ENCODE measurements at places on chromosomes 1 and 21. TPM values are rescaled to one million over a fixed set of nuclear protein-coding genes. Genes with fewer than 3 reads are reported as not detected.

Gene ADAMTSL4
- 28.4 TPM for total RNA-seq

Gene YOD1
- total RNA-seq, result 8.4 TPM

Gene DIRAS3
- 4.6 TPM for total RNA-seq

Gene CNIH3
- total RNA-seq, result 0.21 TPM

Gene OR2T1
- total RNA-seq, result not detected

Gene ST6GALNAC3
- total RNA-seq, result 9.5 TPM

DNA sequence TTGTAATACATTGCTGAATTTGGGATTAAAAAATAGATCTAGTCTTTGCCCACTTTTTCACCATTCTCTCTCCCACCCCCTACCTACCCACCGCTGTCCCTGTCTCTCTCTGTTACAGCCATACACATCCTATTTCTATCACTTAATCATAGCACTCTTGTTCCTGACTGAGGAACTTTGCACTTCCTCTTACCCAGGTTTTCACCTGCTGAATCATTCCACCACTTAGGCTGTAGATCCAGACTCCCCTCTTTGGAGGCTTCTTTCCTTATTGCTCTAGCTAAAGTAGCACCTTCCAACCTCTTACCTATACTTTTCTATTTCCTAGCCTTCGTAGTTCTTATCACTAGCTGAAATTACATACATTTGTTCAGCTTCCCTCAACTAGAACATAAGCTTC lies 59.6 kb downstream of the ATP6V1G3 start:
- H3K4me1 ChIP-seq, result no peaks in the 10 kb centered on the region
- H3K36me3 ChIP-seq, result no peaks in the 10 kb centered on the region
- no peak overlapping the region for H3K4me3 ChIP-seq

Gene SPRR1A
- not detected for total RNA-seq

Gene BMP8B
- total RNA-seq, result 2.5 TPM

Gene CRYBG2
- not detected for total RNA-seq

DNA sequence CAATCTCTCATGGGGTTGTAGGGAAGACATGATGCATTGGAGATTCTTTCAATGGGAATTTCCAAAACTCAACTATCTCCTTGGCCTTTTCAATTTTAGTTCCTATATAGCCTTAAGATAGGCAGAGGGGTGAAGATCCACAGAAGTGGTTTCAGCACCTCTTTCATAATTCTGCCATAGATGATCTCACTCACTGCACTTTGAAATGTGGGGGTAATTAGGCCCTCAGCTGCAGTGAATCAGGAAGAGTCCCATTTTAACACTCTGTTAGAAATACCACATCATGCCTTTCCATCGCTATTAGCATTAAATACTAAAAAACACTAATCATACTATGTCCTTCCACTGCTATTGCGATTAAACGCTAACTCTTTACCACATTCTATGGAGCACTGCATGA lies 25.1 kb upstream of the EEIG2 start:
- H3K27me3 ChIP-seq, result no peaks in the 10 kb centered on the region
- no peak overlapping the region for H3K4me3 ChIP-seq
- DNase-seq, result no peak
- H3K4me1 ChIP-seq, result no peaks in the 10 kb centered on the region
- H3K36me3 ChIP-seq, result no peaks in the 10 kb centered on the region
- no peak overlapping the region for H3K27ac ChIP-seq

DNA sequence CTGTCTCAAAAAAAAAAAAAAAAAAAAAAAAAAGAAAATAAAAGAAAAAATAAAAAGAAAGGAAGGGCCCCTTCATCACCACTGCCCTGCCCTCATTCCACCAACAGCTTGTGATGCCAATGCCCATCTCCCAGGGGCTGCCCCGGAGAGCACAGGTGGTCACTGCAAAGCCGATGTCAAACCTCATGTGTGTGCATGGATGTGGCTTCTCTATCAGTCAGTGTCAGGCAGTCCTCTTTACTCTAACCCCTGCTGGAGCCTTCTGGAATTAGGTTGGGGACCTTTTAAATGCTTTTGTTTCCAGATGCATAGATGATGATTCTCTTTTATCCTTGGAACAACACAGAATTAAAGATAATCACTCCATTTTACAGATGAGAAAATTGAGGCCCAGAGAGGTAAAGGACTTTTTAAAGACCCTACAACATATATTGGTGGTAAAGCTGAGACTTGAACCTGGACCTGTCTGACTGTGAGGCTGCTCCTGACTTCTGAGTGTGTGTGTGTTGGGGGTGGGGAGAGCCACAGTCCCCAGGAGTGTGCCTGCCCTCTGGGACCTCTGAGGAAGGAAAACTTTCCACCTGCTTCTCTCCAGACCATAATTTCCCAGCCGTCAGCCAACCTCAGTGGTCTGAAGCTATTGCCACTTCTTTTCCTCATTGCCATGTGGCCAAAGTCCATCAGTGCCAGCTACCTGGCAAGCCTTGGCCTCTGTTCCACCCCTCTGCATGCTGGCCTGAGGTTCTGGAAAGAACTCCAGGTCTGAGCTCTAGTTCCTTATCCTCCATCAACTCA lies 3.0 kb upstream of the TMEM54 start:
- H3K4me3 ChIP-seq, result no peak overlapping the region
- H3K36me3 ChIP-seq, result no peaks in the 10 kb centered on the region
- peaks cover 3% of the 10 kb centered on the region for H3K4me1 ChIP-seq

Data from thoracic aorta (tissue), 2 donors.